GM18507 (cell line): ENCODE measurements at places on chromosomes 2 and 18.

GRCh38 chr2:230956827-230957755, 32.0 kb upstream of the GPR55 start:
- DNase-seq: no peak

DNA sequence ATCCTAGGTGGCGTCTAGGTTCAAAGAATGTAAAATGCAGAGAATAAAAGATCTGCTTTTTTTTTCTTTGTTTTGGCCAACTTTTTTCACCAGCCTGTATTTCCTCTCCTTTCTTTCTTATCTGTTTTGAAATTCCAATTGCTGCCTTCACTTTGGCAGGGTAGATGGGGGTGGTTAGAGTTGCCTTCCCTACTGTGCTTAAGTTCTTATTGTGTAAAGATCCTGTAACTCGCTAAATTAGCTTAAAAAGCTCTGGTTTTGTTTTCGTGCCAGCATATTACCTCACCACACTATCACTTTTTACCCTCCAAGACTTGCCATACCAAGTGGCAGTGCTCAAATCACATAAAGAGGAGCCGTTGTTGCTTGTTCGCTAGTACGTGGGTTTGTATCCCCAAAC, 921.7 kb downstream of the DPP10 start:
- DNase-seq: no peak

- DNase-seq: peak; percentile 18
Observed at GRCh38 chr2:191566344-191566743, 111.6 kb upstream of the NABP1 start.

DNA sequence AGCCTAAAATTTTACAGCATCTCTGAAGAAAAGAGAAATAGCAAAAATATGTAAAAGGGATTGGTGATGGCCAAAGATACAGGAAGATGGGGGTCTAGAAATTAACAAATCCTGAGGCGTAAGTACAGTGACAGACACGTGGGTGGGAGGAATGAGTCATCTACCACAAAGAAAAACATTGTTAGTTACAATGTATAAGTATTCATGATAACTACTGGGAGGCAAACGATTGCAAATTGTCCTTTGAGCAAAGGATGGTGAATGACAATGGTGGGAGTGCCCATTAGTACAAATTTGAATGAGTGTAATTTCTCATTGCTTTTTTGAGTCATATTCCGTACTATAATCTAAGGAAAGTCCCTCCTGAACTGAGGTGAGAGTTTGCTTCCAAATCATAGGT, 809.0 kb upstream of the FAM98A start:
- no peak for DNase-seq

- DNase-seq: no peak
Observed at GRCh38 chr2:85704800-85705679, 10.9 kb downstream of the GNLY start.

DNA sequence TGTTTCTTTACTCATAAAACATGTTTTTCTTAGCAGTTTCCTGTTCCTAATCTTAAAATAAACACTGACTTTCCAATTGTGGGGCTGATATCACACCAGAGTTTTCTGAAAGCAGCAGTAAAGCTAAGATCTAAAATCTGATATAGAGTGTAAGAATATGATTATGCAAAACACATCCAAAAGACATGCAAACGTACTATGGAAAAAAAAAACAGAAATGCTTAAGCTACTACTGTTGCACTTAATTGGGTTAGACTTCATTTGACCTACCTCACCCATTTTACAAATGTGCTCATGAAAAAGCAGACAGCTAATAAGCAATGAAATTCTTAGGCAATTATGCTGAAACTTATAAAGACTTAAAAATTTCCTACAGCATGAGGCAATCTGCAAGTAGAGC, 10.5 kb downstream of the CYTIP start:
- no peak for DNase-seq

- no peak for DNase-seq
Observed at GRCh38 chr2:235642446-235643098, 148.7 kb downstream of the AGAP1 start.

- DNase-seq: no peak
Observed at GRCh38 chr18:63837590-63837989, 49.9 kb upstream of the SERPINB2 start.

- no peak for DNase-seq
Observed at GRCh38 chr2:98155716-98156115, 68.7 kb downstream of the VWA3B start.

- peak; percentile 1 for DNase-seq
Observed at GRCh38 chr2:210617732-210618330, 61.4 kb downstream of the CPS1 start.

GRCh38 chr2:117704818-117705217, 109.7 kb upstream of the DDX18 start:
- no peak for DNase-seq

DNA sequence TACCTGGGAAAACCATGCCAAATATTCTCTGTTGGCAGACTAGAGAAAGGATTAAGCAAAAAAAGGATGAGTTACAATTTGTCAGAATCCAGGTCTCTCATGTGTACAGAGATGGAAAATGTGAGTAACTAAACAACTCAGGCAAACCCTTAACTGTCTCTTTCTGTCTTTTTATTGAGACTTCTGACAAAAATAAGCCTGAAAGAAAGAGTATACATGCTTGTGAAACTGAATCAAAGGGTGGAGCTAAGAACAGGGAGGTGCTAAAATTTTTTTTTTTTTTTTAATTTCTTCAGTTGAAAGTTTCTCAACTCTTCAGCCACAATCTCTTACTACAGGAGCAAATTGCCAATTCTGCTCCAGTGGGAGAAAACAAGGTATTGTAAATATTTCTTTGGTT, at the start of gene SERPINB10:
TSS of gene SERPINB10 (plus strand) at position 295 of the 400 bp plus-strand sequence. CDS start 7,553 bp downstream, outside the sequence.
- no peak for DNase-seq

- no peak for DNase-seq
Observed at GRCh38 chr18:13183790-13184189, 34.8 kb upstream of the LDLRAD4 start.

GRCh38 chr2:54634564-54635511, 88.6 kb upstream of the EML6 start:
- peak; percentile 61 for DNase-seq

DNA sequence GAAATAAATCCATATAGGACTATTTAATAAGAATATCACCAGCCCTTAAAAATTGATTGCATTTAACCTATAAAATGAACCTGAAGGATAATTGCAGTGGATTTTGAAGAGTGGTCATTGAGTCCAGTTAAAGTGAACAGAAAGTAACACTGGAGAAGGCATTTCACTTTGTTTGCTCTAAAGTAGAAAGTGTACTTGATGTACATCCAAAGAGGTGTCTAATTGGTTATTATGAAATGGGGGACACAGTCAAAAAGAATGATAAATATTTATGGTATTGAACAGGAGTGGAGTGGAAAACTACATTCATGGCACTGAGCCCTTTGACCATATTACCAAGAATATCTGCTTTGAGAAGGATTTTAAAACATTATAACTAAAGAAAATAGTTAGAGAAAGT, 28.2 kb upstream of the MAP2 start:
- DNase-seq: no peak

DNA sequence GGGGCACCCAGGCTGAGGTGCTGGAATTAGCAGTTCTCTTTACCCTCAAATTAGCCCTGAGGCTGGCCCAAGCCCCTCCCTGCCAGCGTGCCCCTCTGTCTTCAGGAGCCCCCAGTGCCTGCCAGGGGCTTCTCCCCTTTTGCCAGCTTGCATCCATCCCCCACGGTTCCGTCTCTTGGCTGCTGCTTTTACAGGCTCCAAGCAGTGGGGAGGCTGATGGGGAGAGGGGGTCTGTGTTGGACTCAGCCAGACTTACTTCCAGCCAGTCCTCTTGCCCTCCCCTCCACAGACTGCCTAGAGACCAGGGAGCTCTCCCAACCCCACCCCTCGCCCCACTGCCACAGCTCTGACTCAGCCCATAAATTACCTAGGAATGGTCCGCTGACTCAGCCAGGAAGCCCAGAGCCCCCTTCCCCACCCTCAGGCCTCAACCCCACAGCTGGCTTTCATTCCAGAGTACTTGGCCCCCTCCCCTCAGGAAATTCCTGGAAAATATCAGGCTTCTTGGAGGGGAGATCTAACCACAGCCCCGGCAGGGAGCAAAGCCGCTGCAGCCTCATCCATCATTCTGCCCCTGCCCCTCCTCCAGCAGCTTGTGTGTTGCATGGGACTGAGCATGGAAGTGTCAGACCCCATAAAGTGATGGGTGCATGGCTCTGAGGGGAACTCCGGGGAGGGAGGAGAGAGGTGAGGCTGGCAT, 184.6 kb downstream of the ZFP36L2 start:
- DNase-seq: no peak

DNA sequence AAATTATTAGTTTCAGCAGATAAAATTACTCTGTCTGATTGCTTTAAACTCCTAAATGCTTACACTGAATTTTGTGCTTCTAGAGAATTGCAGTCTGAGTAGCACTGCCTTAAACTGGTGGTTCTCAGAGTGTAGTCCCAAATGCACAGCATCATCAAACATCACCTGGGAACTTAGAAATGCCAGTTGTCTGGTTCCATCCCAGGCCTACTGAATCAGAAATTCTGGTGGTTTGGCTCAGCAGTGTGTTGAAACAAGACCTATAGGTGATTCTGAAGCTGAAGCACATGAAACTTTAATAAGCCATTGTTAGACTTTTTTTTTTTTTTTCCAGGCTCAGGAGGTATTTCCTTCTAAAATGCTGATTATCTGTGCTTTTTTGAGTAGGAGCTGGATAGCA, 22.0 kb downstream of the EPC2 start:
- no peak for DNase-seq

GRCh38 chr2:127718271-127718670, 17.0 kb downstream of the SFT2D3 start:
- DNase-seq: no peak

DNA sequence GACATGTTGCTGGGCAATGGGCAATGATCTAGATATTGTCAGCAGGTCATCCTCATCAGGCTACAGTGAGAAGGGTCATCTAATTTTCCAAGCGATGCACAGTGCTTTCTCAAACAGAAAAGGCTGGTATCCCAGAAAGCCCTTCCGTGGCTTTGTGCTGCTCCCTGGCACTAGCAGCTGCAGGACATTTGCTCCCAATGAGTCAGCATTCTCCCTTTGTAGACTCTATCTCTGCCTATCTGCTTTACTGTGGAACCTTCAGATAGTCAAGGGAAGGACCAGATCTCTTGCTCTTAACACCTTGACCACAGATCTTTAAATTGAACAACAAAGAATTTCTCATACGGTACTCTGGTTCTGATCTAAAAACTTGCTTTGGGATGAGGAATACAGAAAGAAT, 101.4 kb downstream of the CDH2 start:
- DNase-seq: no peak

DNA sequence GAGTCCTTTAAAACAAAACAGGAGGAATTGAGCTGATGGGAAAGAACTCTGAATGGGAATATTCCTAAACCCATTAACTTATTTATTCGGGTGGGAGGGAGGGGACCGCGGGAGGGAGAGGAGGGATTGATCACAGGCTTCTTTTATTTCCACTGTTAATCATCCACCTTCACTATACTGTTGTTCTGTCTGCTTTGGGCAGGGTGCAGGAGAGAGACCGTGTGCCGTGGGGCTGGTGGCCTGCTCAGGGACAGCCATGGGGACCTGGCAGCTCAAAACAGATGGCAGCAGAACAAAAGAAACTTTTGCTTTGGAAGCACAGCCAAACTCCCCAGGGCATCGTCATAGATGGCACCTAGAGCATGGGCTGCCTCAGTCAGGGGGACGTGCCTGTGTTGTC, 195.3 kb downstream of the MGAT5 start:
- DNase-seq: no peak

DNA sequence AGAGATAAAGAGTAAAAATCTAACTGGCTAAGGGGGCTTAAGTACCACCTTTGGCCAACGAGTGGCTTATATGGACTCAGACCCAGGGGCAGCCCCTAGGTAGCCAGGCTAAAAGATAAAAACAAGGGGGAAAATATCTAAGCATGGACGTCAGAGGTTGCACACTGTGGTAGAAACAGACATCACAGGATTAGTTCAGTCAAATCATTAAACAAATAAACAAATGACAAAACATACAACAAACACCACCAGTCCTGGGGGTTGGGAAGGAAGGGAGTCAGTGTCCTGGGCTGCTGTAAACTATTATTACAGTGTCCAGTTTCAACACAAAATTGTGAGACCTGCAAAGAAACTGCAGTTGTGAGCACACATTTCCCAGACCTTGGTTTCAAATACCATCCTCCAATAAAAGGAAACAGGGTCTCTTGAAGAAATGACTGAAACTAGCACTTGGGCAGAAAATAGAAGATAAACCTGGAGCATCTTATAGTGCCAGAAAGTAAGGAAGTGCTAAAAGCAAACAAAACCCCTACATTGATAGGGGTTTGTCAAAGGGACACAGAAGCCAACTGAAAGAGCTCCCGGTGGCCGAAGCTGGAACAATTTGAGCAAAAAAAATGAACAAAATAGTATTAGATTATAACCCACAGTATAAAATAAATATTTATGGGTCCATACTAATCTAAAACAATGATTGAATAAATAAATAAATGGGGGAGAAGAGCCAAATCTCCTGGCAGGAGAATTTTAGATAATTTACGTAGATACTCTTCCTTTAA, 154.8 kb upstream of the KLF7 start:
- no peak for DNase-seq

DNA sequence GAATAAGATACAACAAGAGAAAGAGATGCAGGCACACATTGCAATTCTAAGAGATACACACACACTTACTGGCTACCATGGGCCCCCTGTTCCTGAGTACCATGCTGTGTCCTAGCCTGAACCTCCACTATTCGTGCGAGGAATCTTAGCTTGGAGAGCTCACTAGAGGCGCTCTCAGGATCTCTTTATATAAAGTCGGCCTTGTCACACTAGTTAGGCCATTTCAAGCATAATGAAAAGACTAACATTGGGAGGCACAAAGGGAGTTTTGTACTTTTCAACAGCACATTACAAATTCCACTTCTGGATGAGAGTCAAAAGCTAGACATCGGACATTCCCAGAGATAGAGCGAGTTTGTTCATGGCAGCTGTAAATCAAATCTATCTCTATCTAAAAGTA, 365.2 kb downstream of the DSEL start:
- DNase-seq: no peak

DNA sequence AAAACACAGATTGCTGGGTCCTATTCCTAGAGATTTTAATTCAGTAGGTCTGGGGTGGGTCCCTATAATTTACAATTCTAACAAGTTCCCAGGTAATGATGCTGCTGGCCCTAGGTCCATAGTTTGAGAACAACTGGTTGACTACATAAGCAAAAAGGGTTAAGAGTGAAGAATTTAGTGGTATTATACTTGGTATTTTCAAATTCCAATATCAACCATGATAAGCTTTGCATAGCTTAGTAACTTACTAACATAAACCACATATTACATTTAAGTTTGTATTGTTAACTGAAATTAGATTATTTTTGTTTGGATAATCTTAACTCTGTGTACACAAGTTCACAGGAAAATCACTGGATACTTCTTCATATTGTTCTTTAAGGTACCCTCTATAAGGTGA, 862.9 kb upstream of the ACVR2A start:
- no peak for DNase-seq

- no peak for DNase-seq
Observed at GRCh38 chr2:119157850-119158511, 570 bp downstream of the C1QL2 start.

DNA sequence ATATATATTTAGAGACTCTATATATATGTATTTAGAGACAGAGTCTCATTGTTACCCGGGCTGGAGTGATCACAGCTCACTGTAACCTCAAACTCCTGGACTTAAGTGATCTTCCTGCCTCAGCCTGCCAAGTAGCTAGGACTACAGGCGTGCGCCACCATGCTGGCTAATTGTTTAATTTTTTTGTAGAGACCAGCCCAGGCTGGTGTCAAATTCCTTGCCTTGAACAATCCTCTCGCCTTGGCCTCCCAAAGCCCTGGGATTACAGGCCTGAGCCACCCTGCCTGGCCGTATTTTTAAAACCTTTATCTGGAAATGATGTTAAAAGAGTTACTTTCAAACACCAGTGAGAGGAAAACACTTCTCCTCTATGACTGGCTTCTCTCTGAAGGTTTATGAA, 30.9 kb upstream of the PGAP1 start:
- no peak for DNase-seq
